T-helper 22 cell (primary cell): ENCODE measurements at places on chromosomes 11 and 22.

DNA sequence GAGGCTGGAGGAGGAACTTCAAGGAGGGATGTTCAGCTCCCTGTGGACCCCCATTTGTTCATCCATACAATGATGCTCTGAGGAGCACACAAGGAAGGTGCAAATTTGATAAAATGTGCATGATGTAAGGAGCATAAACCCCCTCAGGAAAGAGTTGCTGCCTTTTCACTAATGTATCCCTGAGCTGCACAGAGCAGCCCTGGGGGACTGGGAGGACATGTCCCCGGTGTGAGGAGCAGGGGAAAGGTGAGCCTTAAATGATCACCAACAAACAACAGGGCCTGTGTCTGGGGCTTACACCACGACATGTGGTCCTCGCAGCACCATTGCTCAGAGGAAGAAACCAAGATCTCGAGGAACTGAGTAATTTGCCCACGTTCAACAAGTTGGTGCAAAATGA, 3.5 kb upstream of the MAPK8IP2 start:
- no peak for DNase-seq

- DNase-seq: no peak
These were observed 81.7 kb downstream of the SWAP70 start for GRCh38 chr11:9745411-9746211.

- DNase-seq: no peak
These were observed 9.8 kb upstream of the HBE1 start for GRCh38 chr11:5279471-5280090.

GRCh38 chr11:73273222-73273895, 1.2 kb downstream of the P2RY6 start:
- DNase-seq: no peak

- DNase-seq: no peak
These were observed 709 bp upstream of the ST3GAL4 start for GRCh38 chr11:126354631-126355323.

DNA sequence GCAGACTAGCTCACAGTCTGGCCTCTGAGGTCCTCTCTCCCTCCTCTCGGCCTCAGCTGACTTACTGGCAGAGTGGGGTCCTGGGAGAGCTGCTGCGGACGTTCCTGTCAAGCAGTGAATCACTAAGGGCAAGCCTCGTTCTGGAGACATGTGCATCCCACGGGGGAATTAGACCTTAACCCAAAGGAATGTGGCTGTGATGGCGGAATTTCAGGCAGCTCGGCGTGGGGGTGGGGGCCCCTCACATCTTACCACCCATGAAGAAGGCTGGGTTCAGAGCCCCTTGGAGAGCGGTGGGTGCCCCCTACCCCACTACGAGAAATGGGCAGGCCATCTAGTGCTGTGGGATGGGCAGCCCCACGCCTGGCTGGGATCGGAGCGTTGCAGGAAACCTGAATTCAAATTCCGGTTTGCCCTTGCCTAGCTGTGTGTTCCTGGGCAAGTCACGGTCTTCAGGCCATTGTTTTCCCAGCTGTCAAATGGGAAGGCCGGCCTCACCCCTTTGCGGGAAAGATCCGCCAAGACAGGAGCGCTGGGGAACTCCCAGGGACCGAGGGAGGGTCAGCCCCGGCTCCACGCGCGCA, 554 bp downstream of the LRRC32 start:
- DNase-seq: no peak

GRCh38 chr22:33459137-33459536, 401.0 kb upstream of the SYN3 start:
- DNase-seq: no peak

DNA sequence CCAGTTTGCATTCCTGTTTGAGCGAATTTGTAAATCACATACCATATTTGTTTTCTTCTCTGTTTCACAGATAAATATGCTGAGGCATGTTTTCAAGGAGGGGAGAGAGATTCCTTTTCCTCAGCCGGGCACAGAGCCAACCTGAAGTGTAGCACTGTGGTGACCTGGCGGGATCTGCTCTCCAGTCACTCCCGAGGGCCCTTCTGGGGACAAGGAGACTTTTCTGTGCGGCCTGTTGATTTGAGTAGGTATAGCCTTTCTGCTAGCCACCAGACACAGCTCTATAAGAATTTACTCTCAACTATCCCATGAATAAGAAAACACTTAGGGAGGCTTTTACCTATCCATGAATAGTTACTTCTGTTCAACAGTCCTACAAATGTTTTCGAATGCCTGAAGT, 63.5 kb upstream of the FDX1 start:
- DNase-seq: no peak
